ENCODE measurements at places on chromosomes 4 and X.

DNA sequence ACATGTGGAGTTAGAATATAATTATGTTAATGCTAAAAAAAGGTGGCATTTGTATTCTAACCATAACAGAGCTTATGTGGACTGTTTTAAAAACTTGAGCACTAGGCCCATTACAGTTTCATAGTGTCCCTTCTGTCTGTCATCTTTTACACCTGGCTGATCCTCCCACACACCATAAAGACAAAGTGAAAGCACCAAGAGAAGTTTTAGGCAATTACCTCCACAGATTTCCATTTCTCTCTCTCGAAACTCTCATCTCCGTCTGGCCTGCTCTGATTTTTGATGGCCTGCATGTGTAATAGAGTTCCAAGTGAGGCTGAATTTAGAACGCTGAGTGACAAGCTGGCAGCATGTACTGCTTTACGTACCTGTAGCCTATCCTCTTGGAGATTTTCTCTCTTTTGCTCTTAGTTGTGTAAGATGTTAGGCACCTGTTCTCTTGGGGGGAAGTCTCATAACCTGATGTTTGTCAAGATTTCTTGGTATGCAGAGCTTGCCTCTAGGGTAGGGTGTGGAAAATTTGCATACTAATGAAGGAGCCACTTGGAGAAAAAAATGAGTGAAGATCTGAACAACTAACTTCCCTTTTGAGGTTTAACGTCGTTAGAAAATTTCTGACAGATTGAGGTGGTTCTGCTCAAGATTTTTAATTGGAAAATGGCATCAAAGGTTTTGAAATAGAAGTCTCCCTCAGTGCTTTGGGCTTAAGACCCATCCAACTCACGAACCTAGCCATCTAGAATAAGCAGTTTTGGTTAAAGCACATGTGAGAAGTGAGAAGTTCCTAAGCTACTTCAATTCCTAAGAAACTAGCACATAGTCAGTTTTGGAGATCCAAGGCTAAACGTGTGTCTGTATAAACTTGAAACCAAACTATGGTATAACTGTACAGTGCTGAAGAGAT, 57.6 kb upstream of the RAP1GDS1 start:
- no peak for DNase-seq

GRCh38 chrX:9447906-9448305, 17.0 kb upstream of the TBL1X start:
- no peak for DNase-seq

GRCh38 chr4:173243321-173243720, 74.7 kb downstream of the GALNT7 start:
- DNase-seq = no peak

GRCh38 chrX:110310896-110311295, 7.0 kb downstream of the AMMECR1 start:
- peak; percentile 64 for DNase-seq

GRCh38 chr4:177271915-177272766, 37.5 kb upstream of the NEIL3 start:
- DNase-seq = no peak

DNA sequence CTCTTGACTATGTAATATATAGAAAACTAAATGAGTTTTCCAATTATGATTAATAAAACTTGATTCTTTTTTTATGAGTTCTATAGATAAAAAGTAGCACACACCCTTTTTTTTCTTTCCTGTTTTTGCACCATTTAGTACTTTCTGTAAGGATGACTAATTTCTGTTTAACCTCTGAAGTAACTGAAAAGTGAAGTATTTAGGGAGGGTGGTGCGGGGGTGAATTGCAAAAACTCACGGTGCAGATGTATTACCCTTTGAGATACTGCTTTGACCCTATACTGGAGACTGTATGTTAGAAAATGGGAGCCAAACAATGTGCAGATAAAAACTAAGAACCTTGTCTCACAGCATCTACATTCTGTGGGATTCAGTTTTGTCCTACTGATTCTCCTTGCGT, 471.6 kb downstream of the DTHD1 start:
- no peak for DNase-seq

- DNase-seq = no peak
Measured at GRCh38 chr4:77880784-77881183, 18.2 kb downstream of the MRPL1 start.

DNA sequence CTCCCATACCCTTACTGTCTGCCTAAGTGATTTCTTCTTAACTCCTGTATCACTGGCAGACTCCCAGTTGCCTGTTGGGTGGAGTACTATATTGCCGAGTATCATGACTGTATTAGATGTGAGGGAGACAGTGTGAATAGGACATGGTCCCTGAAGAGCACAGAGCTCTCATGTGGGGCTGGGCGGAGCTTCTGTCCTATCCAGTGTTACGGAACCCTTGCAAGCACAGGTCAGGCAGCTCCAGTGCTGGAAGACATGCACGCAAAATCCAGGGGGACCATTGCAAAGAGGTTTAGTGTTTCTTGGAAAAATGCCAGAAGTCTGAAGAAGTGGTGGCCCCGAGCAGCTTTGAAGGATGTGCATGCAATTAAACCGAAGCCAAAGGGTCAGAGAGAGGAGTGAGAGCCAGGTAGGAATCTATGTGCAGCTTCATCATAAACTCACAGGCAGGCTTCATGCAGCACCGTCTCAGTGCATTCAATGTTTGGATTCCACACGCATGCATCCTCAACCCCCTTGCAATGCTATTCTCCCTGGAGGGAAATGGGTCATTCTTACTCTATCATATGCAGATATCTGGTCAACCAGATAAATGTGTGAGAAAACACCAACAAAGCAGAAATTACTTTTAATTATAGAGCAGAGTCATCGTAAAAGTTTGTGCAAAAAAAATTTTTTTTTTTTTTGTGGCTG, 49.7 kb upstream of the DHRSX start:
- DNase-seq = no peak

DNA sequence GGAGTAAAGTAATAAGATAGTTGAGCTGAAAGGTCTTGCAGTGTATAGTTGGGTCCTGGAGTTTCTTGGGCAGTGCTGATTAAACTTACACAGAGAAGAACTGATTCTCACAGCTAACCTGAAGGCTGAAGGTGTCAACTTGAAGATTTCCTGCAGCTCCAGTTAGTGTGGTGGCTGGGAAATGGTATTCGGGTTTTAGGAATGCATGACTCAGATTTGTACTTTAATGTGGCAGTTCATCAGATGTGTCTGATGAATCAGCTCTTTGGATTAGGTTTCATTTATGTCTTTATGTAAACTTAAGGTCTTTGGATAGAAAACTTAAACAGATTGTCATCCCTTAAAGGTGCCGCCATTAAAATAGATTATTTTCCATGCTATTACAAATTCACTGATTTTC, 200.0 kb downstream of the IL1RAPL1 start:
- DNase-seq = no peak

DNA sequence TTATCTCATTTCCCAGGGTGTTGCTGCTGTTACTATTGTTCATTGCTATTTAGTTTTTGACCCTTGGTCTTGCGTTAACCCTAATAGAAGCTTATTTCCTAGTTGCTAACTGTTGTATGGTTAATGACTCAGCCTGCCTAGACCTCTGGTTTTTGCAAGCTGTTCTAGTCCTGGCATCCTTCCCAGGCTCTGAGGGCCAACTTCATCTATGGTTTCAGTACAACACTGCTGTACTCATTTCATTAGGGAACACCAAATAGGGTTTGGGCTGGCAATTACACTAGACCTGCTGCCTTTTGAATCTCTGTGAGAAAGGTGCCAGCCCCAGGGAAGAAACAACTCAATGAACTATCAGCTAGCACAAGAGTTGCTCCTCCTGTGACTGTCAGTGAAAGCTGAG, 59.6 kb downstream of the DCX start:
- DNase-seq = no peak
